ENCODE measurements at places on chromosomes 13 and 19. TPM values are rescaled to one million over a fixed set of nuclear protein-coding genes. Genes with fewer than 3 reads are reported as not detected.

The TIMM13 gene
- total RNA-seq, result 128 TPM

GRCh38 chr19:3465552-3465951 is 14.8 kb downstream of the SMIM24 start:
- DNase-seq, result no peak
- H3K27me3 ChIP-seq, result no peaks in the 10 kb centered on the region
- no peak overlapping the region for H3K4me3 ChIP-seq
- H3K36me3 ChIP-seq, result no peaks in the 10 kb centered on the region
- no peaks in the 10 kb centered on the region for H3K4me1 ChIP-seq
- H3K27ac ChIP-seq, result no peak overlapping the region

- no peak for DNase-seq
- no peak overlapping the region for H3K4me3 ChIP-seq
- no peaks in the 10 kb centered on the region for H3K27me3 ChIP-seq
- no peaks in the 10 kb centered on the region for H3K36me3 ChIP-seq
- H3K27ac ChIP-seq, result no peak overlapping the region
- no peaks in the 10 kb centered on the region for H3K4me1 ChIP-seq
Measured at GRCh38 chr13:46858776-46859175, 38.1 kb downstream of the HTR2A start.

DNA sequence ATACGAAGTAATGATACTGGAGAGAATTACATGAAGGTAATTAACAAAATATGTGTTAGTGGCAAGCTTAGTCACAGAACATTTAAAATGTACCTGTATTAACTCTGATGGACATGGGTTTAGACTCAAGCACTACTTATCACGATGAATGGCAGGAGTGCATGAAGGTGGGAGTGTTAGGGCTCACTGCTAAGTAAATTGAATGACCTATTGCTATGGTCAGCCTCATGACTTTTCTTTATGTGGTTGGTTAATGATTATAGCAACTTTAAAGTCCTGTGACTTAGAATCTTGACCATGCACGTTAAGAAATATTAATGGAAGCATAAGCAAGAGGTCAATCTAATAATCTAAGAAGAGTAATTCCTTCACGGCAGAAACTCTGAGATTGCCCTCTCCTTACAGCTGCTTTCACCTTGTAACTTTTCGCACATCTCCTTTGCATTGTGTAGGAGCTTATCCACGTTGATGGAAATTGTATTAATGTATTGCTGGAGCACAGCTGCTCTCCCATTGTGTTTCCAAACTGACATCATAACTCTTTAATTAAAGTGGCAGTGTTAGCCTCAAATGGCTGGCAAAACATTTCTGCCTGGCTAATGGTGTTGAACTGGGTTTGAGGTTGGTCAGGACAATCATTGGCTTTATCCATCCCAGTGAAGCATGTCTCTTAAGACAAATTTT is 114.5 kb downstream of the RXFP2 start:
- no peaks in the 10 kb centered on the region for H3K36me3 ChIP-seq
- H3K27me3 ChIP-seq, result no peaks in the 10 kb centered on the region
- no peaks in the 10 kb centered on the region for H3K4me1 ChIP-seq
- no peak for DNase-seq
- H3K4me3 ChIP-seq, result no peak overlapping the region

DNA sequence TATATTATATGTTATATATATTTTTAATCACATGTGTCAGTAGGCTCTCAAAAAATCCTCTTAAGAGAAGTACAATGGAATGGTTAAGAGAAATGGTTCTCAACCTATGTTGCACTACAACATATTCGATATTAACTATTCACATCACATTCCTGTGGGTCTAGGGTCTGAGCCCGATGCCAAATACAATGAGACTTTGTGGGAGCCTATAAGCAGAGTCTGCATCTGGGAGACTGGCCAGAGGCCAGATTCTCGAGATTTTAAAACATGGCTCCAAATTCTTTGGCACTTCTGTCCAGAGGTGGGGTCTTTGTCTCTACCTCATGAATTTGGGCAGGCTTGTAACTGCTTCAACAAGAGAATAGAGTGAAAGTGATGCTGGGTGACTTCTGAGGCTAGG is 79.4 kb upstream of the NBEA start:
- H3K36me3 ChIP-seq, result no peaks in the 10 kb centered on the region
- H3K27me3 ChIP-seq, result no peaks in the 10 kb centered on the region
- no peak overlapping the region for H3K27ac ChIP-seq
- H3K4me1 ChIP-seq, result no peaks in the 10 kb centered on the region
